ENCODE measurements at places on chromosomes 1 and 21.

DNA sequence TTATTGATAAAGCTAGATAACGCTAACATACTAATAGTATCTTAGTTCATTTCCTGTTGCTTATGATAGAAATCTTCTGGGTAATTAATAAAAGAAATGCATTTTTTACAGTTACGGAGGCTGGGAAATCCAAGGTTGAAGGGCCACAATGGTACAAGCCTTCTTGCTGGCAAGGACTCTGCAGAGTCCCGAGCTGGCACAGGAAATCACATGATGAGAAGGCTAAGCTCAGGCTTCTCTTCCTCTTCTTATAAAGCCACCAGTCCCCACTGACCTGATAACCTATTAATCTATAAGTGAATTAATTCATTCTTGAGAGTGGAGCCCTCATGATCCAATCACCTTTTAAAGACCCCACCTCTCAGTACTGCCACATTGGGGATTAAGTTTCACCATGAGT, 82.6 kb downstream of the GPR161 start:
- DNase-seq = no peak

DNA sequence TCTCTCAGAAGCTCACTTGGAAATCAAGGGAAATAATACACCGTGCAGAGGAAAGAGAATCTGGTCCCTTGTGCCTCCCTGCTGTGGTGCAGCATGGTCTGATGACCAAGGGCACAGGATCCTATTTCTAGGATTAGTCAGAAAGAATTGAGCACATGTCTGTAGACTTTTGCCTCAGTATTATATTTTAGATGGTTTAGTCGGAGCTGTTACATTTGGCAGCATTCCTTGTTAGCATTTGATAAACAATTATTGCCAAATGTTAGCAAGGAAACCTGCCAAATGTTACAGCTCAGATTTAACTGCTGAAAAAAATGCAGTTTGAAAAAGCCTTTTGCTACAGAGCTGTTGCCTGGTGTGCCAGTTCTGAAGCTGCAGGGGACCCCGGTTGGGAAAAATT, 183.5 kb upstream of the DPYD start:
- no peak for DNase-seq

DNA sequence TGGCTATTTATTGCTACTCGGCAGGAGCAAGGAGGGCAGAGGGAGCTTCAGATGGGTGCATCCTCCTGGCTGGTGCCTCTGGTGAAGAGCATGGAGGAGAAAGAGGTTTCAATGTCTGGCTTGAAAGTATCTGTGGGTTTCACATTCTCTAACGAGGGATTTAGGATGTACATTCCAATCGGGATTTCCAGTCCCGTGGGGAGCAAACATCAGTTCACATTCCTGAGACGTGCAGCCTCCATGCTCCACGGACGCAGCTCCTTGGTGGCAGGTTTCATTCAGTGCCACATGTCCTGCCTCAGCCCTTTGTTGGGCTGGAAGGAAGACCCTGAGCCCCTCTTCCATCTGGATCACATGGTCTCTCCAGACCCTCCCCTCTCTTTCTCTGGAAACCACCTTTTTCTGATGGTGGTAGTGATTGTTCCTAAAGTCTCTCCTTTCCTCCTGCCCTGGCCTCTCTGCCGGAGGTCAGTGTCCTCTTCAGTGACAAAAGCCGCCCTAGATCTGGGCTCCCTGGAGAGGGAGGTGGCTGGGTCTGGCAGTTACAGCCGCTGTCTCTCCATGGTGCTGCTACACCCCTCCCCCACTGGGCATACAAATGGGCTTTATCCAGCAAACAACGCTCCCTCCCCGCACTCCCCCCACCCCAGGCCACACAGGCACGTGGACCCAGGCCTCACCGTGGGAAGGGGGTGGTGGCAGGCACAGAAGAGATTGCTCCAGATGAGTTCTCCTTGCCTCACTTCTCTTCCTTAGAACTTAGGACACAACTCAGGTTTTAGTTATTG, 826 bp upstream of the CA14 start:
- DNase-seq = no peak

GRCh38 chr1:73727036-73727435, 470.9 kb downstream of the LRRIQ3 start:
- DNase-seq = no peak

GRCh38 chr1:185487026-185487425, 170.0 kb upstream of the IVNS1ABP start:
- no peak for DNase-seq

GRCh38 chr1:87829360-87829759, 500.7 kb downstream of the LMO4 start:
- DNase-seq = no peak

DNA sequence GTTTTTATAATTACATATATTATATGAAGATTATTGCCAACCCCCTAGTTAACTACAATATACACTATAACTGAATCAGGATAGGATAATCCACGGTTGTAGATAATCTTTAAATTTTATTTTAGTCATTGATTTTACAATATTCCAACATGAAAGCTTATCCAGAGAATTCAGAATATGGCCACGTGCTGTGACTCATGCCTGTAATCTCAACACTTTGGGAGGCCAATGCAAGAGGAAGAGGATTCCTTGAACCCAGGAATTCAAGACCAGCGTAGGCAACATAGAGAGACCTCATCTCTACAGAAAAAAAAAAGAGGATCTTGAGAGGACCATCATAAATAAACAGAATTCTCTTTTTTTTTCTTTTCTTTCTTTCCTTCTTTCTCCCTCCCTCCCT, 119.6 kb upstream of the CACYBP start:
- DNase-seq = no peak

DNA sequence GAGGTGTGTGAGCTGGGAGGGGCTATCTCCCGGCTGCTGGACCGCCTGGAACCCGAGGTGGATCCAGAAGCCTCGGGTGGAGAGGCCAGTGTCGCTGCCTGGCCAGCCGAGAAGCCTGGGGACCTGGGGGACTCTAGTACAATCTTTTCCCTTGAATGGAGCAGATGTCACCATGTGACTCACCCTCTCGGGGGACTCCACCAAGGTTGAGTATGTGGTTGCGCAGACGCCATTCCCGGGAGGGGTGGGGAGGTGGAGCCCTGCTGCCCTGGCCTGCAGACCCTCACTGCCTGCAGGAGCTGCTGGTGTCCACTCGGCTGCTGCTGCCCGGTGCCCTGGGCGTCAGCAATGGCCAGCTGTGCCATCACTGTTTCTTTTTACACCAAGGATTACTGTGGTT, 40.3 kb downstream of the TP73 start:
- DNase-seq = no peak

DNA sequence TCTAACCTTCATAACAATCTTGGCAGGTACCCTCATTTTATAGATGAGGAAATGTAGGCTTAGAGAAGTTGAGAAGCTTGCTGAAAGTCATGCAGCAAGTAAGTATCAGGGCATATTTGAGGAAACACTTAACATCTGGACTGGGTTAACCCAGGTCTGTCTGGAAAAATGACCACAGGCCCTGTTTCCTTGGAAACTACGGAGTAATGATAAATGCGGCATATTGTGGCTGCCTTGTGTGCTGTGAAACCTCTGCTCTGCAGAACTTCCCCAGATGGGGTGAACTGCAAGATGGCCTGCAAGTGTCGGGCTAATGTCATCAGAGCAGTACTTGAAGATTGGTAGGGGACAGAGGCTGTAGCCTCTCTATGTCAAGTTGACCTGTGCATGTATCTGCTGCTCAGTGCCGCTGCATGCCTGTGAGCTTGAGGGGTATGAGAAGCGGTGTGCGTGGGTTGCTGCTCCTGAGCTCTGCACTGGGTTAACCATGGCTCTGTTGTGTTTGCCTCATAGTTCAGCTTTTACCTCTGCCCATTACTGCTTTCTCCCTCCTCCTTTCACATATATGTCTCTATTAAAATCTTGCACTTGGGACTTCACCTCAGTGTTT, 83.1 kb downstream of the WDR3 start:
- no peak for DNase-seq

DNA sequence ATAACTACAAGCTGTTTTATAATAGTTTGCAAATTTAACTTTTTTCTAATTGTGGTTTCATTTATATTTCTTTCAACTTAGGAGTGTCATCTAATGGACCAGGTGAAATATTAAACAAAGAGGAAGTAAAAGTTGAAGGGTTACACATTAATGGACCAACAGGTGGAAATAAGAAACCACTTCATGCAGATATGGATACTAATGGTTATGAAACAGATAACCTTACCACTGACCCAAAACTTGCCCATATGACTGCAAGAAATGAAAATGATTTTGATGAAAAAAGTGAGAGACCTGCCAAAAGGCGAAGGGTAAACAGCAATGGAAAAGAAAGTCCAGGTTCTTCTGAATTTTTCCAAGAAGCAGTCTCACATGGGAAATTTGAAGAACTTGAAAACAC, 59.7 kb downstream of the MIER1 start:
- no peak for DNase-seq

DNA sequence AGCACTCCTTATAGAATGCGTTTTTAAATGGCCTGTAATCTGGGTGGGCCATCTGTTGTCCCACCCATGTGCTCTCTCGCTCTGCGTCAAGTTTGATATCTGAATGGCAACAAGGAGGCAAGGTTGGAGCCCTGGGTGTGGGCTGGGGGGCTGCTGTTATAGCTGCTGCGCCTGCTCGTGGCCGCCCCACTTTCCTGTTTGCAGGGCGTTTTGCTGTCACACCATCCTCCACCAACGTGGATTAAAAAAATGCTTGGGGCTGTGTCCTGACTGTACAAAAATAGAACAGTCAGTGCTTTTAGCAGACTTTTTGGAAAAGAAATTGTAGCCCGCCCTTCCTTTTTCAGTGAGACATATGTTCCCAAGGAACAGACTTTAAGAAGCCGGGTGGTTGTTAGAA, 25.4 kb downstream of the UMODL1 start:
- no peak for DNase-seq

- no peak for DNase-seq
These were observed 5.7 kb upstream of the OLIG2 start for GRCh38 chr21:33019885-33020557.

DNA sequence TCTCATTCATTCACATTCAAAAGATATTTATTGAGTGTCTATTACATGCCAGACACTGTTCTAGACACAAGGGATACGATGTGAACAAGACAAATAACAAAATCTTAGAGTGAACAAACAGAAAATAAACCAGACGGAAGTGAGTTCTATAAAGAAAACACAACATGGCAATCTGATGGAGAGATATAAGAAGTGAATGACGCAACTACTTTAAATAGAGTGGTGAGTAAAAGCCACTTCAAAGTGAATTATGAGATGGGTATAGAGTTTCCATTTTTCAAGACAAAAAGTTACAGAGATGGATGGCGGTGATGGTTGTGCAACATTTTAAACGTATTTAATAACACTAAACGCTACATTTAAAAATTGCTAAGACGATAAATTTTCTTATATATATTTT, 75.4 kb downstream of the CEP170 start:
- DNase-seq = no peak

DNA sequence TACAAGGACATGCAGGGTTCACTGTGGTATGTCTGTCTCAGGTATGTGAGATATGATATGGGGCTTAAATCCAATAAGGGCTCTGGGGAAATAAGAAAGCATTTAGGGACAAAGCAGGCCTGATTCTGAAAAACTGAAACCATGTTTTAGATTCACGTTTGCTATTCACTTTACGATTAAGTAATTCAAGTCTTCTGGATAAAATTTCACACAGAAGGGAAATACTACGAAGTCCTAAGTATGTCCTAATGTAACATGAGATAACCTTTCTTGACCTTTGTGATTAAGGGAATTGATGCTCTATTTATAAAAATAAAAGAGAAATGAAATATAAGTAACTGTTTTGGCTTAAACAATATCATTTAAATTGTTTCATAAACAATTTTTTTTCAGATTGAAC, 55.4 kb downstream of the HNRNPR start:
- DNase-seq = no peak

DNA sequence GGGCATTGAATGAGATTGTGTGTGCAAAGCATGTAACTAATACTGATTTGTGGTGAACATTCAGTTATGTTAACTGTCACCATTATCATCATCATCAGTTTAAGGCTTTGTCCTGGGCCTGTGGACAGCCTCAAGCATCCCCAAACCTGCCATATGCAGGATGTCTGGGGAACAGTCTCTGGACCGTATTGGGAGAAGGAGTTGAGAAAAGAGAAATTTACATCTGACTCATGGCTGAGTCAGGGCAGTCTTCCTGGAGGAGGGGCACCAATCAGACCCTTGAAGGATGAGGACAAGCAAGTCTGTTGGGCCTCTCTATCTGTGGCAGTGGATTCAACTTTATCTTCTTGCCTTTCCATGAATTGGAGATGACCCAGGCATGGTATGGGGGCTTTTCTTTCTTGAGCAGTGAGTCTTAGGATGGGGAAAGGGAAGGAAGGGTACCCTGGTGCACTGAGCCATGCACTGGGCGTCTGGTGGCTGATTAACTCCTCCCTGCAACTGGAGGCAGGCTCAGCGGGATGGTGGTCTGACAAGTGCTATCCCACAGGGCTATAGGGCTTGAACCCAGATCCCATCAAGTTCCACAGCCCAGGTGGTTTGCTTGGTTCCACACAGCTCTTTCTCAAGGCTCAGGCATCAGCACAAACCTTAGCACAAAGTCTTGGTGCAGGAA, 2.9 kb downstream of the PADI3 start:
- no peak for DNase-seq

- no peak for DNase-seq
These were observed 7.3 kb upstream of the LDLRAP1 start for GRCh38 chr1:25536124-25536523.

GRCh38 chr1:10897981-10898728, 101.7 kb upstream of the CASZ1 start:
- DNase-seq = no peak

DNA sequence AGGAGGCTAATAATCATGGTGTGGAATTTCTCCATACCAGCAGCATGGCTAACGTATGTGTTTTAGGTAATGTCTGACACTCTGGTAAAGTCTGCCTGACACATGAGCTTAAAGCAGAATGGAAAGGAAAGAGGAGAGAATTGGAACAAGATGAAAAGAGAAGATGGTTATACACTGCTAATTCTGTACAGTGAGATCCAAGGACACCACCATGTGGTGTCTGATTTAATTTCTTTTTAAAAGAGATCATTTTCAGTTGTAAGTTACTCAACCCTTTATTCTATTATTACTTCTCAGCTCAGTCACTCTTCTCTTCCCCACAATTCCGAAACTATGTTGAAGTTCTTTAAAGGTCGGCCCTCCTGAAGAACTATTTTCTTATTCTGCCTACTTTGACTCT, 15.6 kb downstream of the PRKAB2 start:
- DNase-seq = no peak

- DNase-seq = no peak
These were observed 80.1 kb downstream of the FOXD2 start for GRCh38 chr1:47517946-47518345.
